ENCODE measurements at places on chromosomes 1 and 21.

DNA sequence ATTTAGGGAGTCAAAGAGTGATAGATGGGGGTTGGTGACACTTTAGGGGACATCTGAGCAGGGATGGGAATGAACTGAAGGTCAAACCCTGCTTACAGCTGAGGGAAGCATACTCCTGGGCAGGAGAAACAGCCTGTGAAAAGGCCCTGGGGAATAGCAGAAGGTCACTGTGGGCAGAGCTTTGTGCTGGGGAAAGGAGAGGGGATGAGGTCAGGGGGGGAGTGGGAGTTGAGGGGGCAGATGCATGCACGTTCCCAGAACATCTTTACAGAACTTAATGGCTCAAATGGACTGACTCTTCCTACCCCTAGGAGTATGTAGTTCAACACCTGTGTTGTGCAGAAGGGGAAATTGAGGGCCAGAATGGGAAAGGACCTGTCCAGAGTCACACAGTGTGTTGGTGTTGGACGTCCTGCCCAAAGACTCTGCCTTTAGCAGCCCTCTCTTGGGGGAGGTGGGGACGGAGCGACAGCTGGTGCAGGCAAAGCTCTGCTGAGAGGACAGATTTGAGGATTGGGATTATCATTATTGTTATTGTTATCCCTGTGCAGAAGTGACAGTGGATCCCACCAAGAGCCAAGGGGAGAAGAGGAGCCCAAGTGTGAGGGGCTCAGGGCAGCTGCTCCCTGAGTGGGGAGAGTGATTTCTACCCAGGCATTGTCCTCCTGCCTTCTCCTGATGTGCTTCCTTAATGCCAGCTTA is 116.5 kb downstream of the PTPRU start:
- DNase-seq: no peak

- DNase-seq: peak; percentile 36
Observed at GRCh38 chr1:89598450-89599331, 34.2 kb upstream of the LRRC8C start.

DNA sequence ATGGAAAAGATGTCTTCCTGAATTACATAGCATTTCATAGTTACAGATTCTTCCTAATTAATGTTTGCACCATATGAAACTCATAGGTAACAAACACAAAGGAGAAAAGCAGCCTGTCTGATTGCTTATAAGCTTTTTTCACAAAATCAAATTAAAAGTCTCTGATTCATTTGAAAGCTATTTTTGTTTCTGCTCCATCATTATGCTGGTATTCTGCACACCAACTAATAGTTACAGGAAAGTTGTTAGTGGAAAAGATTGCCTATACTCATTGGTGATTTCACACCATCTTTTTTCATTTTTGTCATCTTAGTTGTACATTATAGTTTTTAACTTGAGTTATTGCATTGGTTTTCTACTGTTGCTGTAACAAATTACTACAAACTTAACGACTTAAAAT is 70.0 kb downstream of the PRKAA2 start:
- DNase-seq: peak; percentile 34

DNA sequence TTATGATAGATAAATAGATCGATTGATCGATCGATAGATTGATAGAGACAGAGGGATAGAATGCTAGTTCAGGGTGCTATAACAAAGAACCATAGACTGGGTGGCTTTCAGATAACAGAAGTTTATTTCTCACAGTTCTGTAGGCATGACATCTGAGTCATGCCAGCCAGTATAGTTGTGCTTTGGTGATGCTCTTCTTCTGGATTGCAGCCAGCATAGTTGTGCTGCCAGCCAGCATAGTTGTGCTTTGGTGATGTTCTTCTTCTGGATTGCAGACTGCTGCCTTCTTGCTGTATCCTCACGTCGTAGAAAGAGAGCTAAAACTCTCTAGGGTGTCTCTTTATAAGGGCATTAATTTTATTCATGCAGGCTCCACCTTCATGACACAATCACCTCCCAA is 860.8 kb downstream of the BRINP3 start:
- peak; percentile 63 for DNase-seq

DNA sequence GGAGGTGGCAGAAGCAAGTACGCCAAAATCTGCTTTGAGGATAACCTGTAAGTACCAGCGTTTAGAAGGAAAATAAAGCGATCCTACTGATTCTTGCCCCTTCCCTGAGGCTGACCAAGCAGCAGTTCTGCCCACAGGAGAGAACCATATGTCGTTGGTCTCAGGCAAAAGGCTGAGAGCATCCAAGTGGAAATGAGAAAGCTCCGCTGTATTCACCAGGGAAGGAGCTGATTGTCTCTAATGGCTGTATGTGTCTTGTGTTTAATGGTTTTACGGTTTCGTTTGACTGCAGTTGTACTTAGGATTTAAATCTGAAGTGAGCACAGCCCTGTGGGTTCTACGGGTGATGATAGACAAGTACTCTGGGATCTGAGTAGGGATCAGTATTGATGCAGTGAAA is 21.9 kb downstream of the FAM3B start:
- DNase-seq: no peak
